ENCODE measurements at places on chromosomes 1 and 21. TPM values are rescaled to one million over a fixed set of nuclear protein-coding genes. Genes with fewer than 3 reads are reported as not detected.

The OR10J1 gene
- not detected for total RNA-seq

The PHF13 gene
- 11.8 TPM for total RNA-seq

The TRAF5 gene
- total RNA-seq: 9.0 TPM

The HNRNPCL2 gene
- total RNA-seq: not detected

DNA sequence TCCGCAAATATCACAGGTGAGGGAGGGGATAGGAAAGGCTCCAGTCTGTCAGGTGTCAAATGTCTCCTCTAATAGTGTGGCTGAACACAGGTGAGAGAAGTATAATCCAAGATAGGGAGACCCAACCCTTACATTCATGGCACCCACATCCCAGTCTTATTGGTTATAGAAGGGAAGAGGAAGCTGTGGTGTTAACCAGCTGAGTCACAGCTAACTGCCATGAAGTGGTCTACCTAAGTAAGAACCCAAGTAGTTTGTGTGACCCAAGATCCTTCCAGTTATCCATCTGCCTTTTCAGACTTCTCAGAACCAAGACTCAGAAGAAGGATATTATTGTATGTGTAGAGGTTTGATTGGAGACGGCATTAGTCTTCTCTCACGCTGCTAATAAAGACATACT is 37.1 kb downstream of the DDAH1 start:
- no peak for DNase-seq

- no peak for DNase-seq
These were observed 463.0 kb downstream of the DSCAM start for GRCh38 chr21:40383951-40384350.
